ENCODE measurements at places on chromosomes 4 and X. TPM values are rescaled to one million over a fixed set of nuclear protein-coding genes. Genes with fewer than 3 reads are reported as not detected.

The SLC25A53 gene
- 12.1 TPM for total RNA-seq

DNA sequence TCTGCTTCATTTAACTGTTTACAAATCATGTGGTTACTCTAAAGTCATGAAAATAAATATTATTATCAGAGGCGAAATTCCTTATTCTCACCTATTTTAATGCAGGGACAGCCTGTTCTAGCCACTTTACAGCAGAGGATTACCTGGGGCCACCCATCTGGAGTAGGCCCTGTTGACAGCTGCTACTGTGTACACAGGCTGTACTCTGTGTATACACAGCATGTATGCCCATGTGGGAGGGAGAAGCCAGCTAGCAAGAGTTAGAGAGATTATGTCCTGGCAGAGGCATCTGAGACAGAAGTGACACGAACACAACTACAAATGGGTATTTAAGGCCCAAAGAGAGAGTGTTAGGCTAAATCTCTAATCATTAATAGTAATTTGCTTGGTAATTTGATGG lies 62.1 kb downstream of the GPRIN3 start:
- DNase-seq: no peak

The RTL9 gene
- not detected for total RNA-seq

The SMARCA1 gene
- 34.7 TPM for total RNA-seq

DNA sequence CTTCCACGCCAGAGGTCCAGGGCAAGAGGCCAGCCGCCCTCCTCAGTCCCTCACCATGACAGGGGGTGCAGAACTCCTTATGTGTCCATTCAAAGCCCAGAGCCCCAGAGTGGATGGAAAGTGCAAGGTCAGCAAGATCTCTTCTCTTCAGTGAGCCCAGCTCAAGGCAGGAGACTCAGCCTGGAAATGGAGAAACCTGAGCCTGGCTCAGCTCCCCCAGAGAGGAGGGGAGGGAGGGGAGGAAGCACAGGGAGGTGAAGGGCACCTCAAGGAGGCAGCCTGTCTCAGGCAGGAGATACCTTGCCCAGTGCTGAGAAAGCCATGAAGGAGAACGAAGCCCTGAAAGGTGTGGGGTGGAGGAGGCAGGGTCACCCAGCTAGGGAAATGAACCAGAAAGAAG lies 121.8 kb upstream of the PJA1 start:
- DNase-seq: no peak

The FDCSP gene
- 0.50 TPM for total RNA-seq

The GAGE1 gene
- not detected for total RNA-seq

- DNase-seq: no peak
Observed at GRCh38 chrX:10110984-10111363, 45.8 kb upstream of the CLCN4 start.

DNA sequence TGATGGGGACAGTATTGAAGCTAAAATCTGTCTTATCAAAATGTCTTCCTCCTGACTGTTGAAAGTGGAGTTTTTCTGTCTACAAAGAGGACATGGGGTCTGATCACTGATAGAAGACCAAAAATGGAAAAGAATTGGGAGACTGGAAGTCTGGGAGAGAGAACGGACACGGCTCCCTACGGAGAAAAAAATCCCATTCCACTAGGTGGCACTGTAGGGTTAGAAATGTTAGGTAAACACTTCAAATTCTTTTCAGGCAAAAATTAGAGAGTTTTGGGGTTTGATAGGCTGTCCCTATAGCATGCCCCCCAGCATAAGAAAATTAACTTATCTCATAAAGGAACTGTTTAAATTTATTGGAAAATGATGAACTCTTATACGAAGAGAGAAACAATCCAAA lies 200.5 kb downstream of the FAM133A start:
- DNase-seq: no peak

The MAD2L1 gene
- 1.9 TPM for total RNA-seq

The AREG gene
- total RNA-seq: 11.8 TPM

The USP26 gene
- not detected for total RNA-seq

The ERVMER34-1 gene
- 1.8 TPM for total RNA-seq

- no peak for DNase-seq
Observed at GRCh38 chrX:33204889-33205288, 6.5 kb downstream of the DMD start.

DNA sequence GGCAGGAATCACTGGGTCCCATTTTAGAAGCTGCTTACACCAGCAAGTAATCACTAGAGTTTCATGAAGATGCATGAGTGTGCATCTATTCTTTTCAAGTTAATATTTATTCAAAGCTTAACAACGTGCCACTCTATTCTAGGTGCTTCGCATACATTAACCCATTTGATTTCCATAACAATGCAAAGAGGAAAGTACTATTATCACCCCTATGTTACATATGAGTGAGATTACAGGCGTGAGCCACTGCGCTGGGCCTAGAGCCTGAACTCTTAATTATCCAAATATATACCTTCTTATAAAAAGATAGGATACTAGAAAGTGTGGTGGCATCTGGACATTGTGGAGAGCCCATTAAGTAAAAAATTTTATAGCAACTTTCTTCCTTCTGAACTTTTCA lies 65.4 kb downstream of the CXCL13 start:
- DNase-seq: no peak
